ENCODE measurements at places on chromosomes 13 and 19.

GRCh38 chr13:48892688-48893075 lies 83.0 kb upstream of the FNDC3A start:
- no peak for DNase-seq

- no peak for DNase-seq
These were observed 12.2 kb upstream of the ZNF536 start for GRCh38 chr19:30359936-30360335.

GRCh38 chr19:18972301-18972811 lies 31.3 kb upstream of the HOMER3 start:
- no peak for DNase-seq

DNA sequence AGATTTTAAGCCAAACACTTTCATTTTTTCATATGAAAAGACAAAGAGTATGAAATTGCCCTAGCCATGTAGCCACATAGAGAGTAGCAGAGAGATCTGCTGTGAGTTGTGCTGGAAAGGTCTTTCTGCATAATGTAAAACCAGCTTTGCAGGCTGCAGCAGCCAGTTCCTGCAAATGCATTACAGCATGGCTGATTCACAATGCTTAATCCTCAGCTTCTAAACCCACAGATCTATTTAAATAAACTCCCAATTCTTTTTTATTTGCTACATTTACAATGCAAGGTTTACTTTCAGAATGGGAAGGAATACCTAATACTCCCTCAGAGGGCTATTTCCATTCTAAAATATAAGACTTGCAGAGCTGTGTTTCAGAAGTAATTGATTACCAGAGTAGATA lies 185.6 kb upstream of the STARD13 start:
- no peak for DNase-seq

- DNase-seq, result peak; percentile 72
These were observed 572 bp upstream of the FKBP8 start for GRCh38 chr19:18543814-18544475.

GRCh38 chr13:76014406-76015318 lies 378.5 kb downstream of the LMO7 start:
- no peak for DNase-seq

DNA sequence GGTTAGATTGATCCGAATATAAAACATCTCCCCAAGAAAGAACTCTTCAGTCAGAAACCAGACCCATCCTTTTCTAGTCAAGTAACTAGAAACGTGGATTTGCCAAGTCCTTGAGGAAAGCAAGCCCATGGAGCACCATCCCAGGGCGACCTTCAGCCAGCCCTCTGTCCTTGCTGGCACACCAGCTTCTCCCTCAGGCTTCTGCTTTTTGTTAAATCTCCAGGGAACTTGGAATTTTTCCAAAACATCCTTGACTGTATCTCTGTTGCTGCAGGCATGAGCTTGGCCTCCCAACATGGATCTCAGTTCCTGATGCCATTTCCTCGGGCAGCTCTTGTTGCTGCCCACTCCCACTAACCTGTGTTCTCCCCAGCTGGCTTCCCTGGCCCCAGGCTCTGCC lies 27.1 kb upstream of the C1QTNF9 start:
- DNase-seq, result no peak

- no peak for DNase-seq
These were observed 8.7 kb upstream of the SPC24 start for GRCh38 chr19:11164296-11164695.

GRCh38 chr19:47081095-47081494 lies 32.5 kb downstream of the ZC3H4 start:
- DNase-seq, result no peak

Data from stimulated activated CD8-positive, alpha-beta memory T cell treated with anti-CD3 and anti-CD28 coated beads, Interleukin-7, amount 100 ng/mL, for 48 hours (primary cell).